ENCODE measurements at places on chromosomes 11 and 22.

GRCh38 chr11:107719557-107720302 lies 7.9 kb upstream of the SLN start:
- no peak for DNase-seq

DNA sequence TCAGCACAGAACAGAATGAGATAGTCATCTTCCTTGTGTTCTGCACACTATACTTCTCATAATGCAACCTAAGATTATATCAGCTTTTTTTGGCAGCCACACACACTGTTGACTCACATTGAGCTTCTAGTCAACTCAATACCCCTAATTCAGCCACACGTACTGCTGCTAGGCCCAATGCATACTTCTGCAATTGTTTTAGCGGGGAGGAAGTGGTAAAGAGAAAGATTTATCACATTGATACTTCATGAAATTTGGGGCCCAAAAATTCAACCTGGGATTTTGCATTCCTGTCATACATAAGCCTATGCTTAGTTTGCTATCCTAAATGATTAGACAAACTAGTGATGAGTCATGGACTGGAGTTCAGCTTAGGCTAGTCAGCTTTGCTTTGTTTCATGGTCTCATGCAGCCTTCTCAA lies 8.6 kb upstream of the UPB1 start:
- DNase-seq, result no peak

DNA sequence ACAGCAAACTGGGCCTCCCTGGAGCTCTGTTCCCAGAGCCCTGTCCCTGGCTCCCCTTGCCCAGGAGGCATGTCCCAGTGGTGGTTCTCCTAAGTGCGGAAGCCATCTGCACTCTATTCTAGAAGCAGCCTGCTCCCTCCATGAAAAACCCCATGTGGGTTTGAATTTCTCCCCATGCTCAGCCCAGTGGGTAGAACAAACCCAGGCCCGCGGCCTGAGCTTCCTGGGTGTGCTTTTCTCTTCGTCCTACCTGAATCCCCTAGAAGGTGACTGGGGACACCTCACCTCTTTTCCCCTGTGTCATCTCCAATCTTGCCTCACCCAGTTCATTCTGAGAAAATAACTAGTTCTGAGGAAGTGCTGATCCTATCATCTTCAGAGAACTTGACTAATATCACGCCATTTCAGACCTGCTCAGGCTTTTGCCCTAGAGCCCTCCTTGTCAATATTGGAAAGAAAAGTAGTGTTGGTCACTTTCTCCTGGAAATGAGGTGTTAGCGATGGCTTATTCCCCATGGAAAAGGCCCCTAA lies 15.9 kb downstream of the IL10RA start:
- DNase-seq, result peak; percentile 61

GRCh38 chr11:126722006-126722736 lies 278.4 kb downstream of the KIRREL3 start:
- no peak for DNase-seq

DNA sequence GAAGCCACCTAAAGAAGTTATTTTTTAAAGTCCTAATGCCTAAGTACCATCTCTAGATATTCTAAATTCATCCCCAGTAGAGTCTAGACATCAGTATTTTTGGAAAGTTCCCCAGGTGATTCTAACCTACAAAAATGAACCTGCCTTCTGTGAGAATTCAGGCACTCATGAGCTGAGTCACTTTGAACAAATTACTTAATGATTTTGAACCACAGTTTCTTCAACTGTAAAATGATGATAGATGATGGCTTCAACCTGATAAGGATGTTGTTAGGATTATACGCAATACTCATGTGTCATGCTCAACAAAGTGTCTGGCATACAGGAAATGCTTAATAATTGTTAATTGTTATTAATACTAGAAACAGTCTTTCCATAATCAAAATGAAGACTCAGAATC lies 82.8 kb upstream of the OR5AK2 start:
- DNase-seq, result no peak

DNA sequence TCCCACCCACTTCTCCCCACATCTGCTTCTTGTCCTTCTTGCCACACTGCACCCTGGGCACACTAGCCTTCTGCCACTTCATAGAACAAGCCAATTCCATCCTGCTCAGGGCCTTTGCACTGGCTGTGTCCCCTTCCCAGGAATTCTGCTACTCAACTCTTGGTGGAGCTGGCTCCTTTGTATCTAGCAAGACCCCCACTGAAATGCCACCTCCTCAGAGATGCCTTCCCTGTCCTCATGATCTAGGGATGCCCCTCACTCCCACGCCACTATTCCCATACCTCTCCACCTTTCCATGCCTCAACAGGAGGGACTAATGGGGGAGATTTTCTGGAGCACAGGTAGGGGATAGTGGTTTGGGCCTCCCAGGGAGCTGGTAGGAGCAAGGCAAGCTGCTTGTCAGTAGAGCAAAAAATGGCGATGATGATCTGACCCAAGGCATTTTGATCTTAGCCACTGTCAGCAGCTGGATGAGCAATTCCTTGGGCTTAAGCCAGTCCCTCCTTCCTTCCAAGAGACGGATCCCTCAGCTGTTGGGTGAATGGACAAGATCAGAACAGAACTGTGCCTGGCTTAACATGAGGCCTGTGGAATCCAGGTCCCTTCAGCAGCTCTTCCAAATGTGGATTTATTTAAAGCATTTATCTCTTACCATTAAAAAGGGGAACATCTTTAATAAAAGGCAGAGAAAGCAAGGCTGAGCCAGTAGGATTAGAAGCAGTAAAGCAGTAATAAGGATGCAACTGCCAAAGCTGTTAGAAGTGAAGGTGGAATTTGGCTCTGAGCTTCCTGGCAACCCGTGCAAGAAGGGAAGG lies 4.0 kb upstream of the PRDM11 start:
- no peak for DNase-seq

GRCh38 chr11:47672283-47672730 lies 29.9 kb upstream of the MTCH2 start:
- no peak for DNase-seq

GRCh38 chr22:37167176-37167980 lies 17.7 kb upstream of the IL2RB start:
- DNase-seq, result no peak

GRCh38 chr22:27210111-27210730 lies 552.8 kb downstream of the MIAT start:
- no peak for DNase-seq

DNA sequence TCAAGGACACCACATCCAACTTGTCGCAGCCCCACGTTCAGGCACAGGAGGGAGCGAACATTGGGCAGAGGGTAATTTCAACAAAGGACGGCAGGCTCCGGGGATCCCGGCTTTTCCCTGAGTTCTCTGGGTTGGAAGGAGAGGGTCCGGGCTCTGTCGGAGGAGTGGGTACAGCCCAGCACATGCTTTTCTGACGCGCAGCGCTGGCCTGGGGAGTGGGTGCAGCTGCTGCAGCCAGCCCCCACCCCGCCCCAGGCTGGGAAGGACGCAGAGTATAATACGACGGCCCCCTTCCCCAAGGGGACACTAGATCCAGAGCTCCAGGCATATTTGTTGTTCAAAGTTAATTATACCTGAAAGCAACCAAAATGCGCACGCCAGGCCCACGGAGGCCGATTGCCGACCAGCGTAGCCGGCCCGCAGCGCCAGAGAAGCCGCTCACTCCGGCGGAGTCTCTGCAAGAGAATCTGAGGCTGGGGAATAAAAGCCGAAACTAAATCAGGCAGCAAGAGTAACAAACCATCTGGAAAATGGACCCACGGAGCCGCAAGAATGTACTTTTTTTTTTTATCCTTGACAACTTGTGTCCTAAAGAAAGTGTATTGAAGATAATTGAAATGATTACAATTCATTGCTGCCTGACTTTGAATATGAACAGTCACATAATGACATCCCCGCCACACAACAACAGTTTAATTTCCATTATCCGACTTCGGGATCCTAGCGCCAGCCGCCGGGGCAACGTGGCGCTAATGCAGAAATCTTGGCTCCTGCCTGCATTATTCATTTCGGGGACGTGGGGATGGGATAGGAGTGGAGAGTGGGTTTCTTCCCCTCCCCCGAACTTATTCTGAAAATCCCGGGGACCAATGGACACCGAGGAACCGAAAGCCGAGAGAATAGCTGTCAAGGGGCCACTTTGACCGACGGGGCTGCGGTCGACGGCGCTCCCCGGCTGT lies 14.0 kb upstream of the PAX6 start:
- no peak for DNase-seq

GRCh38 chr11:85062659-85063058 lies 564.5 kb downstream of the DLG2 start:
- DNase-seq, result no peak

- DNase-seq, result no peak
Observed at GRCh38 chr11:4180441-4181183, 86.0 kb downstream of the RRM1 start.

DNA sequence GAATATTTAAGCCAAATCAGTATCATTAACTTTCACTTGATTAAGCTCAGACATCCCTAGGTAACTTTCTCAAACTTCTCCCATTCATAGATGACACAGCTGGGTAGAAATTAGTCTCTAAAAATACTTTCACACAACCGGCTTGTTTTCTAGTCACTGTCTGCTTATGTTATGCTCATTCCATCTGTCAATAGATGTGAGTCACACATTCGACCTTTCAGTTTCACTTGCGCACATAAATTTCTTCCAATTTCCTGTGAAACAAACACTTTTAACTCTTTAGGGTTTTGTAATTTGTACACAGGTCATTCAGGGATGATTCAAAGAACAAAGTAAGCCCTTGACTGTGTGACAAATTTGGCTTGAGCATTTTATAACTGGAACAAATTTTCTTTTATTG lies 723.0 kb downstream of the KCNA4 start:
- DNase-seq, result no peak

DNA sequence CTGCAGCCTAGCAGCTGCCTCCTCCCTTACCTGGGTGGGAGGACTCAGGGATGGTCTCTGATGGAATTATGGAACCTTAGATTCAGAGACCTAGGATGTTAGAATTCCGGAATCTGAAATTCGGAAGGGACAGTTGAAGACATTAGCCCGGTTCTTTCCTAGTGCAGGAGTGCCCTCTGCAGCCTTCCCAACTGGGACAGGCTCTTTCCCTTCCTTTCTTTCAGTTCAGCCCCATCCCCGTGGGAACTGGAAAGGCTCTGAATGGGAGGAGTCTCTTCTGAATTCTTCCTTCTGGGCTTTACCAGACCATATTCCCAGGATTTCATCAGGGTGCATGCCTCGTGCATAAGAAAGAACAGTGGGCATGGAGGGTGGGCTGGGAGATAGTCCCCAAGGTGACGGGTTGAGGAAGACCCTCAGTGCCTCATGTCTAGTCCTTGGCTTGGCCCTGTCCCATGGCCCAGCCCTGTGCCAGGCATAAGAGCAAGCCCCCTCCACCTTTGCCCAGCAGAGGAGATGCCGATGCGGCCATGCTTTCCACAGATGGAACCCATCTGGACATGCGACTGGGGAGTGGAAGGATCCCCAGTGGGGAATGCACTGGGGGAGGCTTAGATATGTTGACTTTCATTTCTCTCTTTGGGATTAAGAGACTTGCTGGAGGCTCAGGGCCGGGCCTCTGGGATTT lies 14.4 kb downstream of the DNAJB13 start:
- DNase-seq, result no peak

DNA sequence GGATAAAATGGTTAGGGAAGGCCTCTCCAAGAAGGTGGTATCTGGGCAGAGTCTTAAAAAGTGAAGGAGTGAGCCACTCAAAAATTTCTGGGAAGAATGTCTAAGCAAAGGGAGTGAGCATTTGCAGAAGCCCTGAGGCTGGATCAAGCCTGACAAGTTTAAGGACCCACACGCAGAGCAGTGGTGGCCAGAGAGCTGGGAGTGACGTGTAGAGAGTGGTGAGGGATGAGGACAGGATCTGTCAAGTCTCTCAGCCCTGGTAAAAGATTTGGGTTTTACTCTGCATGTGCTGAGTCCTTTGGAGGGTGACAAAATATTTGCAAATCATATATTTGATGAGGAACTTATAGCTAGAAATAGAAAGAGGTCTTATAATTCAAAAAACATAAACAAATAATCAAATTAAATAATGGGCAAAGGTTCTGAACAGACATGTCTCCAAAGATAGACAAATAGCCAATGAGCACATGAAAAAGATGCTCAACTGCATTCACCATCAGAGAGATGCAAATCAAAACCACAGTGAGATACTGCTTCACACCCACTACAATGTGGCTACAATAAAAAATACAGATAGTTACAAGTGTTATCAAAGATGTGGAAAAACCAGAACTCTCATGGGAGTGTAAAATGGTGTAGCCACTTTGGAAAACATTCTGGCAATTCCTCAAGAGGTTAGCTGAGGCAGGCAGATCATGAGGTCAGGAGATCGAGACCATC lies 107.2 kb upstream of the NNMT start:
- no peak for DNase-seq

DNA sequence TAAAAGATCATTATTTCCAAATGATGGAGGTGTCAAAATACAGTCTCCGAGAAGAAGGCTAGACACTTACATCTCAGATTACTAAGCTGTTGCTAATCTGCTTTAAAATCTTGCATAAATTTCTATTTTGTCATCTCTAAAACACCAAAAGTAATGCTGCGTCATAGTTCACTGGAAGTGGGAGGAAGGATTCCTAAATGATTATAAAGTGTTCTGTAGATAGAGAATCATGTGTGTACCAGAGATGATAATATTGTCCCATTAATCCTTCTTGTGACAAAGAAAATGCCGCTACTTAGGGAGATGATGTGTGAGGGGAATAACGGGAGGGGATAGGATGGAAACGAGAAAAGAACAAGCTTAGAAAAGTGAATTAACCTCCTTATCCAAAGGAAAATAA lies 268.6 kb downstream of the JRKL start:
- no peak for DNase-seq

DNA sequence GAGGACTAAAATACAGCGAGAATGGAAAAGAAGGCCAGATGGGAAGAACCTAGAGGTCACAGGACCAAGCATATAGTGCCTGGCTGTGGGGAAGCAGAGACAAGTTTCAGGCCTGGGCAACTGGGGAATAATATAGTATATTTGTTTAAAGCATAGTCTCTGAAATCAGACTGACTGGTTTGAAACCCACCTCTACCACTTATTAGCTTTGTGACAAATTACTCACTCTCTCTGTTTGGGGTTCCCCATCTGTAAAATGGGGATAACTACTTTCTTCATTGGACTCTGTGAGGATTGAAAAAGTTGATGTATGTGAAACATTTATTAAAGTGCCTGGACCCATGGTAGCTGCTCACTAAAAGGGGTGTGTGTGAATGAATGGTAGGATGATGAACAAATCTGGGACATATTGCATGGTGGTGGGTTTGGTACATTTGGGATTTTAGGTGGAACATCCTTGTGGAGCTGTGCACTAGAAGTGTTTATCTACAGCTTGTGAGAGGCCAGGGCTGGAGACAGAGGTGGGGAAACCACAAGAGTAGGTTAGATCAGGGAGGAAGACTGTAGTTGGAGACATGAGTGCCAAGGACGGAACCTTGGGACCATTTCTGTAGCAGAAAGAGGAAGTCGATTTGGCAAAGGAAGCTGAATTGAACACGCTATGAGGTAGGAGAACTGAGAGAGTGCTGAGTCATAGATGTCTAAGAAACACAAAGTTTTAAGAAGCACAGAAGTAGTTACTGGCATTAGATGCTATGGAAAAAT lies 52.6 kb downstream of the SWAP70 start:
- no peak for DNase-seq

- no peak for DNase-seq
Observed at GRCh38 chr11:46026606-46027293, 94.5 kb downstream of the PHF21A start.

Measured in stimulated activated CD4-positive, alpha-beta T cell treated with anti-CD3 and anti-CD28 coated beads, Interleukin-4, amount 100 ng/mL, for 48 hours (primary cell).